Stimulated activated CD4-positive, alpha-beta T cell treated with anti-CD3 and anti-CD28 coated beads, Interleukin-4, amount 100 ng/mL, for 24 hours (primary cell): ENCODE measurements at places on chromosomes 2 and 18.
A peak's percentile ranks its signal among the peaks of the same experiment; 100 is the strongest.

DNA sequence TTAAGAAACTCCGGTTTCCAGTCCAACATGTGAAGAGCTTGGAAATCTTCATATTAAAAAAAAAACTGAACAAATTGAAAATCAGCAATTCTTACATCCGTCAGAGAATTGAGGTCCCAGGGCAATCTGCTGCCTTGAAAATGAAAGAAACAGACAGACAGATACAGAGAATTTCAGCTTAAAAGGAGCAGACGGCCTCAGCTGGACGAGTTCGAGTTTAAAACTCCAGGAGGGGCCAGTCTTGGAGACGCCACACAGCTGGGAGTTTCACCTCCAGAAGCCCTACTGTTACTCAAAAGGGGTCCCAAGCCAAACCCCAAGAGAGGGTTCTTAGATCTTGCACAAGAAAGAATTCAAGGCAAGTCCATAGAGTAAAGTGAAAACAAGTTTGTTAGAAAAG, 226.5 kb upstream of the ARL4C start:
- DNase-seq: no peak

DNA sequence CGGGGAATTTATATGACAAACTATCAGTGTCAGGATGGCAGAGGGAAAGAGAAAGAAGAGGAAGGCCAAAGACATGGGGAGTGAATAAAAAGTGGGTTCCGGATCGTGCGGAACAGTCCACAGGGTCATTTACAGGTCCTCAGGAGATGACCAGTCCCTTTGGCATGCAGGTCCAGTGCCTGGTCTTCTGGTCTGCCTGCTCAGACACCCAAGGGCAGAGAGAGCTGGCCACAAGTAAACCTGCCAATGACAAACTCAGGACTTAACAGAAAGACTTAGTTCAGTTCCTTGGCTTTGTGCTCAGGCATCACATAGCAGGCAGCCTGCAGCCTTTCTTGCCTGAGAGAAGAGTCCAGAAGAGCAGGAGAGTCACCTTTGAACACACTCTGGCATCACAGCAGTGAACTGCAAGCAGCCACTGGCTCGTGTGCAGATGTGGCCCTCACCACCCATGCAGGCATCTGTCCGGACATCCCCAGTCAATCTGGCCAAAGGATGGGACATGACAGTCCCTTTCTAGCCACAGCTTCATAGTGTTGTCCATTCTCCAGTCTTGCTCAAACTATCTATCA, 14.0 kb downstream of the TMEM127 start:
- DNase-seq: no peak

- DNase-seq: no peak
These were observed 135.3 kb downstream of the CTIF start for GRCh38 chr18:48673853-48674721.

DNA sequence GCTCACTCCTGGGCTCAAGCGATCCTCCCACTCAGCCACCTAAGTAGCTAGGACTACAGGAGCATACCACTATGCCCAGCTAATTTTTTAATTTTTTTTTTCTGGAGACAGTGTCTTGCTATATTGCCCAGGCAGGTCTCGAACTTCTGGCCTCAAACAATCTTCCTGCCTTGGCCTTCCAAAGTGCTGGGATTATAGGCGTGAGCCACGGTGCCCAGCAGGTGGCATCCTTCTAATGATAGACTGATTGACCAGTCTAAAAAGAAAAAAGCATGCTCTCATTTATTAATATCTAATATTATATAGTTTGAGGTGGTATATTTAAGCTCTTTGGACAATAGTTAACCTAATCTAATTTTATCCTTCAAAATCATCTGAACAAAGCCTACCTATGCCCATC, 198.6 kb downstream of the CAMKMT start:
- peak; percentile 14 for DNase-seq

- DNase-seq: no peak
These were observed 14.8 kb downstream of the LPIN1 start for GRCh38 chr2:11761259-11761658.
